ENCODE measurements at places on chromosomes 7 and 10. TPM values are rescaled to one million over a fixed set of nuclear protein-coding genes. Genes with fewer than 3 reads are reported as not detected.

The GAD2 gene
- not detected for total RNA-seq

The IKZF1 gene
- not detected for total RNA-seq

The SRRM3 gene
- 9.5 TPM for total RNA-seq

The SAP25 gene
- total RNA-seq: 0.66 TPM
